ENCODE measurements at places on chromosomes 13 and 19.
A peak's percentile ranks its signal among the peaks of the same experiment; 100 is the strongest.

DNA sequence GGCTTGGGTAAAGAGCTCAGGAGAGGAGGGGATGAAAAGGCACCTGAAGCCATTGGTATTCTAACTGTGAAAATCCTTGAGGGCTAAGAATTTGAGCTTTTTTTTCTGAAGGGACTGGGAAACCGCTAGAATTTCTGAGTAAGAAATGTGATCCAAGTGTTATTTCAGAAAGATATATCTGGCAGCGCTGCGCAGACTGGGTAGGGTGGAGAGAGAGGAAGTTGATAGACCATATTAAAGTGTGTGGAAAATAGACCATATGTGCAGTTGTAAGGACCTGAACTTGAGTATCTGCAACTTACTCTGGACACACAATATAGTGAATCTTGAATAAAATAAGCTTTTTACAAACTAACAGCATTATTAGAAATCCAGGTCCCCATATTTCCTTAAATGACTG, 427.4 kb downstream of the NDFIP2 start:
- DNase-seq = no peak

- no peak for DNase-seq
Measured at GRCh38 chr19:658916-659839, 3.8 kb downstream of the RNF126 start.

DNA sequence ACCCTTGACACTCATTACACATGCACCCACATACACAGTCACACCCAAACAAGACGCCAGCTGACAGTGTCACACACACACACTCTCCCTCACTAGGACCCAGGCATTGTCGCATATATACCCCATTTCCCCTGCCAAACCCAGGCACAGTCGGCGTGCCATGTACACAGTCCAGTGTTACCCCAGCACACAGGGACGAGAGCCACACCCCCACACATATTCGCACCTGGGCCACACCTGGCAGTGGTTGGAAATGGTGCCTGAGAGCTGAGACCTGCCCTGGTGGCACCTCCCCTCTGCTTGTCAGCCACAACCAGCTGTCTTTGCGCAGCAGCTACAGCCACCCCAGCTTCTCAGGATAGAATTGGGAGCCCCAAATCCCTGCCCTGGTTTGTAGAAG, 9.0 kb downstream of the NFIX start:
- DNase-seq = no peak

DNA sequence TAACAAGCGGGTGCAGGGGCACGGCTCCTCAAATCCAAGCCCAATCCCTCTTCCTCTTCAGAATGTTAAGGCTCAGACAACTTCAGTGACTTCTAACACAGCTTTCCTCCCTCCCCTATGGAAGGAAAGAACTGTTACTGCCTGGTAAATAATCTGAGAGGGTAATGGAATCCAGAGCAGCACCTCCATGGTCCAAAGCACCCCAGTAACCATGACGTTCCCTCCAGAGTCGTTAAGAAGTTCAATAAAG, 969 bp downstream of the AKT2 start:
- no peak for DNase-seq

DNA sequence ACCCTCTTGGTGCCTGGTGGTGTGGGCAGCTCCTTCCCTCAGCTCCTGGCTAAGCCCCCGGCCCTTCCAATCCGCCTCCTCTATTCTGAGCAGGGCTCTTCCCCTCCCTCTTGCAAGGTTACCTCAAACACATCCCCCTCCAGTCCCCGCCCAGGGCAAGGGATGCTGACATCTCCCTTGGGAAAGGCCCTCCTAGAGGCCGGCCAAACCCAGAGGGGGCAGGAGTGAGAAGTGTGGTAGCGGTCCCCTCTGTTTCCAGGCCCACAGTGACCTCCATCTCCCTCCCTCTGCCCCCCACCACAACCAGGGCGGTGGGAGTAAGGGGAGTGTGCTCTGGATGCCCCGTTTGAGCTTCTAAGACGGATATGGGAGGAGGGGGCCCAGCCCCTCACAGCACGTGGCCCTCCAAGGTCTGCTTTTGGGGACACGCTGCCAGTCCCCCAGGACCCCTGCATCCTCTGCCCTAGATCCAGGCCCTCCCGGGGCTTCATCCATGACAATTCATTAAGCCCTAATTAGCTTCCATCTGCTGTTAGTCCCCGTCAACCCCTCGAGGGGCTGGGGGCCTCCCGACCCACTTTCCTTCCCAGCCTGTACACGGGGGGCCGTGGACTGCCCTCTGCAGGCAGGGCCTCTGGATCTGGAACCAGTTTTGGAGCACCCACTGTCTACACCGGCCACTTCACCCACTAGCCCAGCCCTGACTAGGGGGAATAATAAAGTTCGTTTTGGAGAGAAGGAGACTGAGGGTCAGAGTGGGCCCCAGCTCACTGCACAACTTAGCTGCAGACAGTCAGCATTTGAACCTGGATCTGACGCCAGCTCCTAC, 2.3 kb downstream of the LINGO3 start:
- no peak for DNase-seq

DNA sequence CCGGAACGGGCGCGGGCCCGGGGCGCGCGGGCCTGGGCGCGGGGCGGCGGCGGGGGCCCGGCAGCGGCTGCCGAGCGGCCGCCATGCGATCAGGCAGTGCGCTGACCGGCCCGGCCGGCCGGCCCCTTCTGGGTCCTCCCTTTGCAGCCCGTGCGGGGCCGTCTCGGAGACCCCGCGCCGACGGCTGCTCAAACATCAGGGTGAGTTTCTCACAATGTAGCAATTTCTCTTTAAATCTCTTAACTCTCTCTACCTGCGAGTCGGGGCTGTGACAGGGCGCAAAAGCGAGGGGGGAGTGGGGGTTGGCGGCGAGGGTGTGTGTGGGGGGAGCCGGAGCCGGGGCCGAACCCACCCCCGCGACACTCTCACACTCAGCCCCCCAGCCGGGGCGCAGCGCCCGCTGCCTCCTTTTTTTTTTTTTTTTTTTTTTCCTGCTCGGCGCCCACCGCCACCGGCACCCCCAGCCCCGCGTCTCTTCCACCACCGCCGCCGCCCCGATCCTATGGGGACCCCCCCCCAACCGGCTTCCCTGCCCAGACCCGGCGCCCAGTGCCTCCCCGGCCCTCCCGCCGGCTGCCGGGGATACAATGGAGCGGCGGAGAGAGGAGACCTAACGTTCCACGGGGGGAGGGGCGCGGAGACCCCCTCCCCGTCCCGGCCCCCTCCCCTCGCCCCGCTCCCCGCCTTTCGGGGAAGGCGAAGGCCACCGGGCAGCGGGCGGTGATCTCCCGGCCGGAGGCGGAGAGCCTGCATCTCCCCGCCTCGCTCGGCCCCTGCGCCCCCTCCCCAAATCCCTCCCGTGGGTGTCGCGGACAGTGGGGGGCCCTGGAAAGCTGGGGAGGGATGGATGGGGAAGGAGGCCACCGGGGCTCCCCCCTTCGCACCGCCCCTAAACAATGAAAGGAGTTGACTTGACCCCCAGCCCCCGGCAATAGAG, at the start of gene BICRA:
Gene BICRA, plus strand, starts transcription at position 166 of the 937 bp plus-strand sequence. CDS start 64,441 bp downstream, outside the sequence.
- no peak for DNase-seq

GRCh38 chr19:51754770-51755169, 3.1 kb upstream of the FPR1 start:
- DNase-seq = no peak

DNA sequence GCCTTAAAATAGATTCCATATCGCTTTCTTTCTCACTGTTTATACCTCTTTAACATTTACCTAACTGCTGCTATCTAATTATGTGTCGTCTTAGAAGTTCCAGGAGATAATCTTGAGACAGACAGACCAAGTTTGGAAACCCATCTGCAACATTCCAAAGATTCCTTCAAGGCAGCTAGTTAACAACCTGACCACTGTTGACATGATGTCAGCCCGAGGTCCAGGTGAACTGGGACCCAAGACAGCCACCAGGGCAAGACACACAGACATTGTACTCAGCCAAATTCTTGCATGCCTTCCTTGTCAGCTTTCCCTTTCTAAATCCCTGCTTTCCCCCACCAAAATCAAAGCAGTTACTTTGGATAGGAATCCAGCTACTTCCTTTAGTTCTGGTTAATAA, 1476.5 kb upstream of the PRR20A start:
- DNase-seq = no peak

DNA sequence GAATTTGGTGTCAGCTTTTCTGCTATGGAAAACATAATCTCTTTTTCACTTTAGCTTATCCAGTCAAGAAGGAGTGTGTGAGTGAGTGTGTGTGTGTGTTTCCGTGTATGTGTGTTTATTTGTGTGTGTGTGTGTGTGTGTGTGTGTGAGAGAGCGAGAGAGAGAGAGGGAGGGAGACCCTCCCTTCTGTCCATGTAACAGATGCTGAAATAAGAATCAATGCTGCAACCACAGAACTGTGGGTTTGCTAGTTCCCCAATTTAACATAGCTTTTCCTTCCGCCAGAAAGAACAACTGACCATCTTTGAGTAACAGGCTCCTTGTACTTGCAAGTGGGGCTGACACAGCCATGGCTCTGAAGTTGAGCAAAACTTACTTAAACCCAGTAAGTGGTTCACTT, 5.2 kb downstream of the LCP1 start:
- no peak for DNase-seq

DNA sequence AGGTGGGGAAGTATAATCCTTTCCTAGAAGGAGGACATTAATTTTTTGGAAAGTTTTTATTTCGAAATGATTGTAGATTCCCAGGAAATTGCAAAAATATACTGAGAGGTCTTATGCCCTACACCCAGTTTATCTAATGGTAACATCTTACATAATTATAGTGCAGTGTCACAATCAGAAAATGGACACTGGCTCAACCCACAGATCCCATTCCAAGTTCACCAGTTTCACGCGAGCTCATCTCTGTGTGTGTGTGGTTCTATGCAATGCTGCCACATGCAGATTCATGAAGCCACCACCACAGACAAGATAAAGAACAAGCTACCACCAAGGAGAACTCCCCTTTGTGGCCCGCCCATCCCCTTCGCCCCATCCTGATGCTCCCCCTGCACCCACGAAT, 24.4 kb downstream of the IL17D start:
- DNase-seq = no peak

- peak; percentile 100 for DNase-seq
Measured at GRCh38 chr19:42268704-42269477, at the start of gene CIC. CIC (plus strand) TSS chr19:42269252; CDS start chr19:42271784, 2,532 bp downstream.

DNA sequence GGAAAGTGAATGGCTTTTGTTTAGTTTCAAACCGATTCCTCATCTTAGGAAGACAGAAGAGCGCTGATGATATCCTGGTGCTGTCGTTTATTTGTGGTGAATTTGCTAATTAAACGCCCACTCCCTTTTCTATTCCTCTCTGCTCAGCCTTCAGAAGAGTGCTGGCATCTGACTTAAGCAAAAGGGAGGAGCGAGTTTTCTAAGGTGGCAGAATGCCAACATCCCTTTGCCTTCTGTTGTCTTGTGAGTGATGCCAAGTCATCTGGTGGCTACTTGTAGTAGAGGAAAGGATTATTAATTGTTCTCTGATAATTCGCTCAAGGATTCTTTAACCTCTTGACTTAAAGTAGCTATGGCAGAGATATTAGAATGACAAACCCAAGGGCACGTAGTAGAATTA, 68.1 kb downstream of the ERCC5 start:
- no peak for DNase-seq

GRCh38 chr19:51891193-51891747, 3.5 kb upstream of the ZNF577 start:
- DNase-seq = no peak

GRCh38 chr19:46591870-46592269, 9.3 kb upstream of the CALM3 start:
- no peak for DNase-seq

DNA sequence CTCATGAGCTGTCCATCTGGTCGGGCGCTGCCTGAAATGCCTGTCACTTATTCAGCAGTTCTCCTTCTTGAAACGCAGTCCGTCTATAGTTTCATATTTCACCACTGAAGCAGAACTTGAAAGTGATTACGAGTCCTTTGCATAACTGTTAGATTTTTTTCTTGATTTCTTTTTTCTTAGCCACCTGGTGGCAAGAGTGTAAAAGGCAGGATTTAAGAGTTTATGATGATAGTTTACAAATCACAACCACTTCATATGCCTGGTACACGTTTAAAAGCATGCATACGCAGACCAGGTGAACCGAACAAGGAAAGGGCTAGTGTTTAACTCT, 45.8 kb downstream of the GGACT start:
- peak; percentile 35 for DNase-seq

- DNase-seq = no peak
Measured at GRCh38 chr19:12948612-12949362, 3.1 kb downstream of the RAD23A start.

- DNase-seq = no peak
Measured at GRCh38 chr13:93227280-93227877, 772 bp downstream of the GPC6 start.

Data from non-pigmented ciliary epithelial cell (primary cell).